ENCODE measurements at places on chromosomes 5 and 9.

- no peak for DNase-seq
Measured at GRCh38 chr5:77683171-77683732, 44.7 kb upstream of the OTP start.

DNA sequence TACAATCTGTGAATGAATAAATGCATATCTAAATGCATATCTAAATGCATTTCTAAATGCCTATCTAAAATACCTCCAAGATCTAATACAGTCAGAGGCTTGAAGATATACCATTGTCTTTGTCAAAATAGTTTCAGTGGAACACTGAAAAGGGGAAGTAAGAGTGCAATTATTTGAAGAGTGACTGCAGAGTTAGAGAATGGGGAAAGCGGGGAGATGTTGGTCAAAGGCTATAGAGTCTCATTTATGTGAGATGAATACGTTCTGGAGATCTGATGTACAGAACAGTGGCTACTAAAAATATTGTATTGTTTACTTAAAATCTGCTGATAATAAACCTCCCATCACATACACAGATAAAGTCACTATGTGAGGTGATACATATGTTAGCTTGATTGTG is 1126.2 kb upstream of the CDH9 start:
- DNase-seq, result no peak

- DNase-seq, result no peak
Measured at GRCh38 chr9:69797675-69798074, 22.9 kb upstream of the CFAP95 start.

GRCh38 chr5:94690778-94691177 is 72.3 kb downstream of the SLF1 start:
- DNase-seq, result no peak

DNA sequence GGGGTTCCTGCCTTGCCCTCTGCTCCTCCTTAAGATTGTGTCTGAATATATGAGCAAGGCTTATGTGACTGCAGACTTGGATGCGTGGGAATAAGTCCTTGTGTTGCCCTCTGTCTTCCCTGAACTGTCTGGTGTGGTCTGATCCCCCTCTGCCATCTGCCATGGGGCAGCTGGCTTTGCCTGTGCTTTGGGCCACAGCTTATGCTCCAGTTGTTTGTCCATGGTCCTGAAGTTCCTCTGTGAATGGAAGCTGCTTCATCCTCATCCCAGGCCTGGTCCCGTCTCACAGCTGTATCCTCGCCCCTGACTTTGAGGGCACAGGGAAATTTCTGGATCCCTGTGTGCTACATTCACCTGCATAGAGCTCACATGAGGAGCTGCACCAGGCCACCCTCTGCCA is 14.7 kb downstream of the IL31RA start:
- DNase-seq, result no peak

DNA sequence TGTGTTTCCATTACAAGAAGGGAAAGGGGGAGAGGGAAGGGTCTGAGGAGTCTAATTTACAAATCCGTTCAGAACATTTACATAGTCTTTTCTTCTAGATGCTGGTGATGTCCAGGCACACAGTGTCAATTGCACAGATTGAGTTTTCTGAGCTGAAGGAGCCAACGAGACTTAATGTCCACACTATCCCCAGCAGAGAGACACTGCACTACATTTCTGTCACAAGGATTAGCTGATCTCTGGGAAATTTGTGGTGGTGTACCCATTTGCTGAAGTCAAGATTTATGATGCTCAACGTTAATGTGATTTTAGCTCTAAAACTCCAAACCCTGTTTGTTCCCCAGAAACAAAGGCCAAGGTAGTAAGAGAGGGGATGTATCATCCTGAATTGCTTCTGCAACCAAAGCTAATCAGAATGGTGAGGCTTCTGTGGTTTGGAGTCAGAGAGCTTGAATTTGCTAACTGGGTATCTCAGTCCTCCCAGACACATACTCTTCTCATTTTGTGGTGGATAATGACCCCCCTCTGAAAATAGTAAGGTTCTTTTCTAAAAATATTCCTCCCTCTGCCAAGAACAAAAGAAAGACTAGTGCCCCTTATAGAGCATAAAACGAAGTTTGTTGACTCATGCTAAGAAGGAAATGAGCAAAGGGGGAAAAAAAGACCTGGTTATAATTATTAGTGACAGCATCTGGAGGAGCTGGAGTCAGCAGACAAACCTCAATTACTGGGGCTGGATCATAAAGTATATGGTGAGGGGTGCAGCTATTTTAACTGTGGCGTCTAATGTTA is 416.9 kb downstream of the PSAT1 start:
- no peak for DNase-seq

- DNase-seq, result no peak
Measured at GRCh38 chr9:120016231-120016630, 563.7 kb downstream of the CDK5RAP2 start.

DNA sequence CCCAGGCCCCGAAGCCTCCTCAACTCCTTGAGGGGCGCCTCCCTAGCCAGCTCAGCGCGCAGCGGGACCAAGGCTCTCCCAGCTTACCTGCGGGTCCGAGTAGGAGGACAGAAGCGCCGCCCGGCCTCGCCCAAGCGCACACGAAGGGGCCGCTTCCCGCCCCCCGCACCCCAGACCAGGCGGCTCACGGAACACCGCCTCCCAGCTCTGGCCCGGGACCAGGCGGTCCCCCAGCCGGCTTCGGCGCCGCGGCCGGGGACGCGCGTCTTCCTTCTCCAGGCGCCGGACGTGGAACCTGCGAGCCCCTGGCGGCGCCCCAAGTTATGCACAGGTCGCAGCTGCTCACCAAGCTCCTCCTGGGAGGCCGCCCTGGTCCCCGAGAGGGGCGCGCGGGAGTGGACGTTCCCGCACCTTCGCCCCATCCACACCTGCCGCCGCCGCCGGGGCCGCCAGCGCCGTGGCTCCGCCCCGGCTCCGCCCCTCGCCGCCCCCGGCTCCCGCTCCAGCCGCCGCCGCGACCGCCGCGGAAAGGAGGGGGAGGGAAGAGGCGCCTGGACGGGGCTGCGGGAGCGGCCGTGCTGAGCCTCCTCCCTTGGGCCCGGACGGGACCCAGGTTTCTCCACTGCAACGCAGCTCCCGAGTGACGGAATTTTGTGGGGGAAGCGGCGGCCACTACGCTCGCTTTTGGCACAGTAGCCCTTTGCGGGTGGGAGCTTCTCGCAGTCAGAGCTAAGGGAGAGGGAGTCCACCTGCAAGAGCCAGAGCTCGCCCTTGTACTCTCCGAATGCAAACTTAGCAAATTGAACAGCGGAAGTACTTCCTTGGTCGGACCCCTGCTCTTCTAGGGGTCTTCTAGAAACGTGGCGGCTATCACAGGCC is 77.5 kb upstream of the IFNE start:
- peak; percentile 22 for DNase-seq

- no peak for DNase-seq
Measured at GRCh38 chr5:122170620-122171019, 41.3 kb downstream of the ZNF474 start.

DNA sequence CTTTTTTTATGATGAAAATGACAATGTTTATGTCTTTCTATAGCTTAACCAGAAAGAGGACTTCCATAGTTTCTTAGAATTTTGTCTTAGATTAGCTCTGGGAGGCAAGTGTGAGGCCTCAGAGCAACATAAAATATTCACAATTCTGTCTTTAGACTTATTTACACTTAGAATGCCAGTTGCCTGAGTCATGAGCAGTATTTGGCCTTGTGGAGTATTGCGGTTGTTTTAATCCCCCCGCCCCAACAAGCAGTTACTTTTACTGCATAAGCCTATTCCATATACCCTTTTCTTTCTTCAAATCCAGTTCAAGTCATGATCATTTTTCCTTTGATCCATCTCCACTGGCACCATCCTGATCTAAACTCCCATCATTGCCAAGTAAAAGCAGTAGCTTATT is 198.0 kb upstream of the EGFLAM start:
- no peak for DNase-seq

GRCh38 chr5:160621526-160621925 is 199.9 kb downstream of the PTTG1 start:
- no peak for DNase-seq

DNA sequence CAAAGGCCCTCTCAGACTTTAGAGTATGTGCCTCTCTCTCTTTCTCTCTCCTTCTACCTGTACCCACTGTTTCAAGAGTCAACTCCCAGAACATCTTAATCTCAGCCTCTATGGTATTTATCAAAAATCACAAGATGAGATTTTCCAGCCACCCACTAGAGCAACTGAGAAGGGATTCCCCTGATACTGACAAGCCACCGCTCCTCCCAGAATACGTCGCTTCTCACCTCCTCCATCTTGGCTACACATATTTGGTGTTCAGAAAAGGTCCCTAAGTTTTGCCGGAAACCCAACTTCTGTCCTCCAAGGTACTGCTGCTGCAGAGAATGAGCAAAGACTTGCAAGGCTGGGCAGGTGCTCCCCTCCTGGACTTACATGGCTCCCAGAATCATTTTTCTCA is 6.1 kb downstream of the GARIN3 start:
- DNase-seq, result no peak

GRCh38 chr9:72255569-72255968 is 106.3 kb downstream of the GDA start:
- no peak for DNase-seq

GRCh38 chr5:88691945-88692868 is 190.8 kb downstream of the MEF2C start:
- DNase-seq, result no peak

DNA sequence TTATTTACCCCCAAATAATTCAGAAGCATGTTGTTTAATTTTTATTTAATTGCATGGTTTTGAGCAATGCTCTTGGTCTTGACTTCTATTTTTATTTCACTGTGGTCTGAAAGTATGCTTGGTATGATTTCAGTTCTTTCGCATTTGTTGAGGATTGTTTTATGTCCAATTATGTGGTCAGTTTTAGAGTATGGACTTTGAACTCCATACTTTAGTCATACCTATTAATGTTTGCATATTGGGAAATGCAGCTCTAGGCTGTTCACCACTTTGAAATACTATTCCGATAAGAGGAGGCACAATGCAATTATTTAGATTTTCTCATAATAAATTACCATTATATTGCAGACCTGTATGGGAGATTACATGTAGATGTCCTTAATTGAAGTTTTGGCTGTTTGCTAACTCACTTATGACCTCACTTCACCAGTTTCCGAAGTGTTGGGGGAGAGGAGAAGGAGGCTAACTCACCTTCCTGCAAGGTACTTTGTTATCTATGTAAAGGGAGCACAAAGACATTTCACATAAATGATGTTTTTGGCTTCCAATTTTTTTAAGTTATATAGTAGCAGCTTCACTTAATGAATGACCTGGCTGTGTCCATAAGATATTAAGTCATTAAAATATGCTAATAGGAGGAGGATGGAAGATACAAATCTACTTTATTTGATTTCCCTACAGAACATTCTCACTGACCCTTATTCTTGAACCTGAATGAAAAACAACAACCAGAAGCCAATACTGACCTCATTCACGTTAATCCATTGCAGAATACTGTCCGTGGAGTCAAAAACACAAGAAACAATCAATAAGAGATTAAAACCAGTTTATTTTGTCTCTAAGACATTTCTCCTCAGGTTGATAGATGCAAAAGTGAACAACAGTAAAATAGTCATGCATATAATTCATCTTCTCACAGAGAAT is 970.3 kb upstream of the ARRDC3 start:
- DNase-seq, result no peak

DNA sequence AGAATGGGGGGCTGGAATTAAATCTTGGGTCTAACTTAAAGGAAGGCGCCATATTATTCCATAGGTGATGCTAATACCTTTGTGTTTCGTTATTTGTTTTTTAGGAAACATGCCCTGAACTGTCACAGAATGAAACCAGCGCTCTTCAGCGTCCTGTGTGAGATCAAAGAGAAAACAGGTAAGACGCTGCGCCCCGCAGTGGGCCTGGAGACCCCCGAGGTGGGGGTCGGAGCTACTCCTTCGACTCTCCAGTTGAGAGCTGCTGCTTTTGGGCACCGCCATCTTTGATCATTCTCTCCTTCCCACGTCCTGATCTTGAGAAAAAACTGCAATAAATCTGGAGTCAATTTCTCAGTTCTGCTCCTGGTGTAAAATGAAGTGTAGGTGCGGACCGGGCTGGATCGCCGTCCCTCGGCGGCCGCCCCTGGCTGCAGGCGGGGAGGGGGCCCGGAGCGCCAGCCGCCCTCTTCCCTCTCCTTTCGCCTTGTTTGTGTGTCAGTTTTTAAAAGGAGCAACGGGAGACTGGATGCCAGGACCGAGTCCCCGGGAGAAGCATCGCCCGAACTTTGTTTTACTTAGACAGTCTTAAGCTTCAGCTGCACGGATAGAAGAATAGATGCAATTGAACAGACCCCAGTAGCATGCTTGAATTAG is 1.4 kb downstream of the PBX3 start:
- no peak for DNase-seq

GRCh38 chr9:18208166-18209059 is 265.5 kb upstream of the ADAMTSL1 start:
- no peak for DNase-seq

DNA sequence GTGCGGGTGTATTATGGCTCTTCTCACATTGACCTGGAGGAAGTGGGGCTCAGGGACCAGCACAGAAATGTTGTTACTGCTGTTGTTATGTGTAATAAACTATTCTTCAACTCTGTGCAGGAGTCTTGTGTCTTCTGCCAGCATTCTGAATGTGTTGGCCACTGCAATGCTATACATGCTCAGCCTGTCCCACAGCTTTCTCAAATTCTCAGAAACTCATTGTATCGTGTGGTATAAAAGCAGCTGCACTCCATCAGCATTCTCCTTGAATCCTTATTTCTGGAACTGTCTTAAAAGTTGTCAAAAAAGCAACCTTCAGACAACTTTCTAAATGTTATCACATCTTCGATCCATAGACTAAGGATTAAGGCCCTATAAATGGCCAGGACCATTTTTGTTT is 72.0 kb downstream of the ZNF474 start:
- no peak for DNase-seq

DNA sequence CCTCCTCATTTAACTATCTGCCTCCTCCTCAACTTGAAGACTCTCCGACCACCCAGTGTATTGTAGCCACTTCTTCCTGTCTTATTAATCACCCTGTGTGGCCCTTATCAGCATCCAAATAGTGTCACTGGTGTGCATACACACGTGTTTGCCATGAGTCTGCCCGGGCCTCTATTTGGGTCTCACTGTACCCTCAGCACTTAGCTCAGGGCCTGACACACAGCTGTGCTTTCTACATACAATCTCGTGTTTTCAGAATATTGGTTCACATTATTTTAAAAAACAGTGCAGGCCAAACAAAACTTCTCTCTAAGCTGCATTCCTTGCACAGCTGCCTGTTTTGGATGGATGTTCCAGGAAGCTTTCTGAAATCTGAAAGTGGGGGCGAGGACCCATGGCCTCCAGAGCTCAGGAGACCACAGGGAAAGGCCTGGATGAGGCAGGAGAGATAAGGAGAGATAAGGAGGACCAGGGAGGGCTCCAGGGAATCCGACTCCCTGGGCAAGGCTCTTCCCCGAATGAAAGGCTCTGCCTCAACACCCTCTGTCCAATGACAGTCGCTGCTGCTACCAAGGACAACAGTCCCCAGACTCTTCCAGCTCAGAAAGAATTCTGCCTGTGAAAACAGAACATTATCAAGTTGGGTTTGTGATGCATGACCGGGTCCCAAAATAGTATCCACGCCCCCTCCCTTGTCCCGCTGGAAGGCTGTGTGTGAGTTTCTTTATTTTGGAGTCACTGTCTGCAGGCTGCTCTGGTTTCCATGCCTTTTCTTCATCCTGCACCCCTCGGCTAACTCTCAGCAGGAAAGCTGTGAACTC is 255.6 kb downstream of the NSG2 start:
- no peak for DNase-seq

Data from stimulated activated CD4-positive, alpha-beta T cell treated with anti-CD3 and anti-CD28 coated beads, Interleukin-2, amount 100 ng/mL, for 48 hours (primary cell).